ENCODE measurements at places on chromosomes 6 and 20.

DNA sequence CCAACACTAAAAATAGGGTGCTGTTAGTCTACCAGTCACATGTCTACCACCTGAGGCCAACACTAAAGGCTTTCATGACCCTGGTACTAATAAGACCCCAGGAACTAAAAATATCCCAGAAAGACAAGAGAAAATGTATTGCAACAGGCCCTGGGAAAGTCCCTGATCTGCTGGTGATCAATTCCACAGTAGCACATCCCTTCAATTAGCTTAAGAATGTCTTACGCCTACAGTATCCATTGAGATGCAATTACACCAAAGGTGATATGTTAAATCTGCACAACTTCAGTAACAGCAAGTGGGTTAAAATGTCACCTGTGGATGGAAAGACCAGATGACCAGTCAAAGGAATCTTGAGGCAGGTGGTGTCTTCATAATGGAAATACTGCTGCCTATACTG is 3.1 kb downstream of the SEMG1 start:
- DNase-seq, result no peak

DNA sequence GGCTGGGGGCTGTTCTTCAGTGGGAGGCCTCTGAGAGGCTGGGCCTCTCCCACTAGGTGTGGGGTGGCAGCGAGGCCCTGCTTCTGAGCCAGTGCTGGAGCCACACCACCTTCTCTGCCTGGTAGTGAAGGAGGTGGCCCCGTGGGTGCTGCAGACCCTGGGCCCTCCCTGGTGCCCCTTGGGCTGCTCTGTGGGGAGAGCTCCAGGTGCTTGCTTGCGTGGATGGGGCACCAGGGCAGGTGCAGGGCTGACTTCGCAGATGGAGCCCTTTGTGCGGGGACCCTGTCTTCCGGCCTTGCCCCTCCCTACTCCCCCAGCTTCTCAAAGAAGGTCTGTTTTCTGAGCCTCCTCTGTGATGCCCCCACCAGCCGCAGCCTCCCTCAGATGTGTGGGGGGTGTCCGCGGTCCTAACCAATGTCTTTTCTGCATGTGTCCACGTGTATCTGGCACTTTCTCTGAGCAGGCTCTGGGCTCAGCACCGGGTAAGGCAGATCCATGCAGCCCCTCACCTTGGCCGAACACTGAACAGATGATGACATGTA is 17.2 kb upstream of the MYT1 start:
- no peak for DNase-seq

- DNase-seq, result no peak
Observed at GRCh38 chr20:31472395-31473330, 2.3 kb downstream of the DEFB124 start.

GRCh38 chr20:54629632-54630031 is 154.2 kb downstream of the DOK5 start:
- no peak for DNase-seq

GRCh38 chr6:10424040-10424439 is 9.2 kb upstream of the TFAP2A start:
- DNase-seq, result no peak

DNA sequence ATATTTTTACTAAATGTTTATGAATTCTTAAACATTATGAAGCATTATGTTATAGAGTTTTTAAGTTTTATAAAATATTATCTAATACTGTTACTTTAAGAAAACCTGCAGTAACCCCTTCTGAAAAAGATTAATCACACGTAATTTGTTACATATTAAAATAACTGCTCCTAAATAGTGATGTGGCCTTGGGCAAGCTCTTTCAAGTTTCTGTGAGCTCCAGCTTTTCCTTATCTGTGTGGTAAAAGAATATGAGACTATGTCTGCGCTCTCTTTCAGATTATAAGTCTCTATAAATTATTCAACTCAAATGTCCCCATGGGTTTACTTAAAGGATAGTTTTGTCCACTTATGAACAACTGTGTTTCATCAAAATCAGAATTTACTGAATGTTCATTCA is 31.9 kb downstream of the HLA-DMB start:
- DNase-seq, result no peak

DNA sequence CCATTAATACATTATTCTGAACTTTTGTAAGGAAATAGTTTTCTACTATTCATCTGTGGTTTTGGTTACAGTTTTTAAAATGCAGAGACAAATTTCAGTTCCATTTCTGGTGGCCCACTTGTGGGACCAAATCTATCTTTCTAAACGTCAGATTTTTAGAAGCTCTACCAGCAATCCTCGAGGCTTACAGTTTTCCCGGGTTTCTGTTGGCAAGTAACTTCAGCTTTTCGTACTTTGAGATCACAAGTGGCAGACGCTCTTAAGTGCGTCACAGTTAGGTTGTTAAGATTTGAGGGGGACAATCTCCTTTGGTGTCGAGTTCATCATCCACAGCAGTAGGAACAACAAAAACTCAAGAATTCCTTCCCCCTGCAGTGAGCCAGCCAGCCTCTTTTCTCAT is 60.0 kb downstream of the JARID2 start:
- no peak for DNase-seq

GRCh38 chr6:15628499-15629131 is 34.2 kb downstream of the DTNBP1 start:
- DNase-seq, result no peak

DNA sequence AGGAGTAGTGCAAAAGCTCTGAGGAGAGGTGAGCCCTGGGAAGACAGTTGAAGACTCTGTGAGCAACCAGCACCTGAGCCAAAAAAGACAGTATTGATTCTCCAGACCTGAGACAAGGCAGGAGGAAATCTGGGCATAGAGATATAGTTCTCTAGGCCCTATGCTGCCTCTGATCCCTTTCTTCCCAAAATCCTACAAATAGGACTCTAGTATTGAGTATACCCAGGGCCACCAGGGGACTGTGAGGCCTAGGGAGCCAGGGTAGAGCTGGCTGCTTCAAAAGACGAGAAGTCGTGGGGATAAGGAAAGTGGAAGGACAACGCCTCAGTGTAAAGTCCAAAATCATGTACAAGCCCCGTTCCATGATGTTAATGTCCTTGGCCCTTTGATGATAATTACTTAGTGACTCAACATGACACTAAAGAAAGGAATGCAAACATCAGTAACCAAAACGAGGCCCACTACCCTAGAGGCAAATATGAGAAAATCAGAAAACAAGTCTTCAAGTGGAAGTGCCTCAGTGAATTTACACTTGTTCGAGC is 197.3 kb upstream of the PROKR2 start:
- DNase-seq, result no peak

- DNase-seq, result no peak
Observed at GRCh38 chr20:41202426-41202825, 65.1 kb downstream of the PLCG1 start.

- DNase-seq, result no peak
Observed at GRCh38 chr20:20562507-20562906, 149.9 kb downstream of the RALGAPA2 start.

GRCh38 chr6:125743604-125744003 is 5.8 kb upstream of the HEY2 start:
- no peak for DNase-seq

DNA sequence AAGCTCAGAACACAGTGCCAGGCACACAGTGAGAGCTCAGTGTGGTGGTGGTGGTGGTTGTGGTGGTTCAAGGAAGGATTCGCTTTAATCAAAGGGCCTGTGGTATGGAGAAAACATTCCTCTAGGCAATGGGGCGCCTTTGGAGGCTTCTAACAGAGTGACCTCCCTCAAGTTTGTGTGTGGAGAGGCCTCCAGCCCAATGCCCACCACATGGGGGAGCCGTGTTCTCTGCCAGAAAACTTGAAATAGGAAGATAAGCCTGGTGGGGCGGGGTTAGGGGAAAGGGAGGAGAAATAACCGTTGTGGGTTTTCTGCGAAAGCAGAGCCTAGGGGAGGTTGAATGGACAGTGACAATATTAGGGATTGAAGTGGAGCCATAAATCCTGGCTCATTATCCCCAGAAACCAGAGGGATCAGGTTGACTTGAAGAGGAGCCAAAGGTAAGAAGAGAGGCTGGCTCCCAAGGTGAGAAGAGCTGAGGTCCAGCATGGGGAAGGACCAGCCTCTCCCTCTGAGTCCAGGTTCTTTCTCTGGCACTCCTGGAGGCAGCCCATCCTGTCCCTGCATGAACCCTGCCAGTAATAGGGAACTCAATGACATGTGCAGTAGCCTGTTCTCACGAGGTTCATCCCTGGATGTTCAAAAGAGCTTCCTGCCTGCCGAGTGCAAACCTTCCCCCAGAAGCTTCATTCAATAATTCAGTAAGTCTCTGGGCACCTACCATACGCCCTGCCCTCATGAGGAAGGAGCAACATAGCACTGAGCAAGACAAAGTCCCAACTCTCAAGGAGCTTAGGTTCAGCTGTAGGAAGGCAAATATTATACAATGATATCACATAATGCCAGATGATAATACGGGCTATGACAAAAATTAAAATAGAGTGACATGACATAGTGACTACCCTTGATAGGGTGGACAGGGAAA is 51.4 kb downstream of the TGM2 start:
- no peak for DNase-seq

- no peak for DNase-seq
Observed at GRCh38 chr6:31639449-31639861, 13.0 kb downstream of the BAG6 start.

- no peak for DNase-seq
Observed at GRCh38 chr6:66896415-66896814, 1189.4 kb upstream of the EYS start.

DNA sequence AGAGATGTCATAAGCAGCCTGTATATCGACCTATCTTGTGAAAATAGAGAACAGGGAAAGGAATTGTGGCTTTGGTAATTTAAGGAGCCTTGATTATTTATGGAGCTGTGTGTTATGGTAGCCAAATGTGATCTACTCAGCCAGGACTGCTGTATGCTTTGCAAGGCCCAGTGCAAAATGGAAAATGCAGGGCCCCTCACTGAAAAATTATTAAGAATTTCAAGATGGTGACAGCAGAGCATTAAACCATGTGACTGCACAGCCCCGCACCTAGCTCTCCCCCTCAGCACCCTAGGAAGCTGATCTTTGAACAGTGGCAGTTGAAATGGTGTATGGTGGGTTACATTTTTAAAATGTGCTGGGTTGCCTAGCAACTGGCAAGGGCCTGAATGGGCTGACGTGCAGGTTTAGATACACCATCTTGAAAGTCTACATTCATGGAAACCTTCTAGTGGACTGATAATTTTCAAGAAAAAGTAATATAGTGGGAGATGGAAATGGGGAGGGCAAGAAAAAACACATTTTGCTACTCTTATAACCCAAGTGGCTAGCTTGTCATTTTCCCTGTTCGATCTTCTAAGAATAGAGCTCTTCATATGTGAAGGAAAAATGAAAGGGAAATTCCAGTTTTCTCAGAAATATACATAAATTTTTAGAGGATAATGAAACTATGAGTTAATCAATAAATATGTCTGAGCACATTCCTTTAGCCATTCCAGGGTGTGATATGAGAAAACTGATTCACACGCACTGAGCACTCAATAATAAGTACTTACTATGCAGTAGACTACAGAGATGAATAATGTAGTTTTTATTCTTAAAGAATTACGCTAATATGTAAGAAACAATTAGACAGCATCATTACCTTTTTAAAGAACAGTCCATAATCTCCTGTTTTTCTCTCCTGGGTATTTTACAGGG is 208.0 kb downstream of the ARHGAP18 start:
- DNase-seq, result no peak

GRCh38 chr20:19777981-19778380 is 19.9 kb downstream of the RIN2 start:
- DNase-seq, result no peak

- DNase-seq, result no peak
Observed at GRCh38 chr6:20129290-20130088, 82.8 kb downstream of the MBOAT1 start.
